ENCODE measurements at places on chromosomes 13 and 19.
A peak's percentile ranks its signal among the peaks of the same experiment; 100 is the strongest.

DNA sequence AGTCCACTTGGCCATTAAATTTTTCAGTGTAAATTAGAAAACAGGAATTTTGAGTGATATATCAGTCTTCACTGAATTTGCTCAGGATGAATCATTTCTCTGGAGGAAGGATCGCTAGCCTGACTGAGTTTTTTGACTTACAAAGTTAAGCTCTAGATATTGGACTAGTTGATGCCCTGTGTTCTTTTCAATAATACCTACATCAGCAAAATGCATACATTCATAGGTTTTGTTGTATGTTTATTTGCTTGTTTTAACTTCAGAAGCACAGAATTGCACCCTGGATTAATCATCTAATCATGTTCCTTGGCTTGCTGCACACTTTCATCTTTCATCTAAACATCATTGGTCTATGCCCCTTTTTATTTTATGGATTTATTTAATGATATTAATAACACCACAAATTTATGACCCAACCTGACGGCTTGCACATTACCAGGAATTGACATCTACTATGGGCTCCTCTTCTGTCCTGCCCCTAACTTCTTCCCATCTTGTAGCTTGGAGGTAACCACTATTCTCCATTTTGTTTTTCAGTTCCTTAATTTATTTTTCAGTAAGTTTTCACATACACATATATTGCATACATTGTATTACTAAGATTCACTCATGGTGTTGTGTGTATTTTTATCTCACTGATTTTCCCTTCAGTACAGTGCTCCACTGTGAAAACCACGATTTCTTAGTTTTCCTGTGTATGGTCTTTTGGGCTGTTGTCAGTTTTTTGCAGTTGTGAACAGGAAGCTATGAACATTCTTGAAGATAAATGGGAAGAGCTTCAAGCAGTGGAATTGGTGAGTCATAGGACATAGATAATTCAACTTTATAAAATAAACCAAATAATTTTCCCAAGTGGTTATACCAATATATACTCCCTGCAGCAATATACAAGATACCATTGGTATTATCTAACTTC, 23.3 kb downstream of the COMMD6 start:
- DNase-seq, result peak; percentile 44

GRCh38 chr13:80782441-80782840, 441.5 kb upstream of the SPRY2 start:
- no peak for DNase-seq

DNA sequence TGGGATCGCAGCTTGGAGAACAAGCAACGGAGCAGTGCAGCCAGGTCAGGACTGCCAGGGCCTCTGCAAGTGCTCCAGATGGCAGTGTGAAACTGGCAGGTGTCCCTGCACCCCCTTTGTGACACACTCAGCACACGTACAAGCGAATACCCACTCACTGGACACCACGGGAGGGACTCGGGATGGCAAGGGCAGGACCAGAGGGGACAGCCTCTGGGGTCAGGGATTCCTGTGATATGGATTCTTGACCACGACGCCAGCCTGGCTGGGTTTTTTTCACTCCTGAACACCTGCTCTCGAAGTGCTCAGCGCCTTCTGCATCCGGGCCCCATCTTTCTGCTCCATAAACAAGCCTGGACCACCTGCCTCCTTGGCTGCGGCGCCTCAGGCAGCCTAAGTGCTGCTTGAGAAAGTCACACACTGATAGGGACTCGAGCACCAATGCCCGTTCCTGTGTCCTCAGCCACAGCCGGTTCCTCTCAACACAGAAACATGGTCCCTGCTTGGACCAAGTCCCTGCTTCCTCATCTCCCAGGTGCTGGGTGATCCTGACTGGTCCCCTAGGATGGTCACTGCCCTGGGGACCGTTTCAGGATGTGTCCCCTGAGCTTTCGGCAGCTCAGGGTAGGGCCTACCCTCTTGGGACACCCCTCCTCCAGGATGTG, 22.0 kb downstream of the ELAVL1 start:
- no peak for DNase-seq

GRCh38 chr19:43474986-43475705, 9.7 kb upstream of the LYPD3 start:
- DNase-seq, result peak; percentile 81

DNA sequence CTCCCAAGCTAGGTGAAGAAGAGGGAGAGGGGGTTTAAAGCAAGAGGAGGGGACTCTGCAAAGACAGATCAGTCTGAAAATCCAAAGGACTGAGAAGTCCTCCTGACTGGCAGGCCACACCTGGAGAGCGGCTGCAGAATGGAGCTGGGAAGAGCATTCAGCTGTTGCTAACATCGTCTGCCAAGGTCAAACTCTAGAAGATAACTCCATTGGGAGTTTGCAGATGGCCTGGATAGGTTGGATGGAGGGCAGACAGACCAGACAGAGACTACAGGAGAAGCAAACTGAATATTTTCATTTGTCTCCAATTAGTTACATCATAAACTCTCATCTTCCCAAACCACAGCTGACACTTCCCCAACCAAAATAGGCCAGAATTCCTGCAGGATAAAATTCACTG, 19.9 kb upstream of the SHISA2 start:
- DNase-seq, result no peak

- peak; percentile 89 for DNase-seq
Observed at GRCh38 chr19:3132971-3133792, 2.7 kb upstream of the GNA15 start.

- DNase-seq, result no peak
Observed at GRCh38 chr13:50123002-50123401, 107.8 kb downstream of the KCNRG start.

GRCh38 chr13:99028890-99029289, 51.0 kb upstream of the DOCK9 start:
- no peak for DNase-seq

DNA sequence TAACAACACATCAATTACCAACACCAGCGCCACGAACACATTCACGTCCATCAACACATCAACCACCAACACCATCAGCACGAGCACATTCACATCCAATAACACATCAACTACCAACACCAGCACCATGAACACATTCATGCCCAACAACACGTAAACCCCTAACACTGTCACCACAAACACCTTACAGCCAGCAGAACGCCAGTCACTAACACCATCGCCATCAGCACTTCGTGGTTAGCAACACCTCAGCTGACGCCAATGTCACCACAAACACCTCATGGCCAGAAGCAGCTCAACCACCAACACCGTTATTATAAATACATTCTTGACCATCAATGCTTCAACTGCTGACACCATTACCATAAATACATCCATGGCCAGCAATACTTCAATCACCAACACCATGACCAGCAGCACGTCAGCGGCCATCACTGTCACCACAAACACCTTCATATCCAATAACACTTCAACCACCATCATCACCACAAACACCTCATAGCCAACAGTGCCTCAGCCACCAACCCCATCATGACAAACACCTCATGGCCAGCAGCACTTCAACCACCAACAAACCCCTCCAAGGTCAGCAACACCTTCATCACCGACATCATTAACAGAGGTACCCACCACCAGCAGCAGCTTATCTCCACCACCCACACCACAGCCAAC, 9.4 kb downstream of the FCER2 start:
- no peak for DNase-seq

DNA sequence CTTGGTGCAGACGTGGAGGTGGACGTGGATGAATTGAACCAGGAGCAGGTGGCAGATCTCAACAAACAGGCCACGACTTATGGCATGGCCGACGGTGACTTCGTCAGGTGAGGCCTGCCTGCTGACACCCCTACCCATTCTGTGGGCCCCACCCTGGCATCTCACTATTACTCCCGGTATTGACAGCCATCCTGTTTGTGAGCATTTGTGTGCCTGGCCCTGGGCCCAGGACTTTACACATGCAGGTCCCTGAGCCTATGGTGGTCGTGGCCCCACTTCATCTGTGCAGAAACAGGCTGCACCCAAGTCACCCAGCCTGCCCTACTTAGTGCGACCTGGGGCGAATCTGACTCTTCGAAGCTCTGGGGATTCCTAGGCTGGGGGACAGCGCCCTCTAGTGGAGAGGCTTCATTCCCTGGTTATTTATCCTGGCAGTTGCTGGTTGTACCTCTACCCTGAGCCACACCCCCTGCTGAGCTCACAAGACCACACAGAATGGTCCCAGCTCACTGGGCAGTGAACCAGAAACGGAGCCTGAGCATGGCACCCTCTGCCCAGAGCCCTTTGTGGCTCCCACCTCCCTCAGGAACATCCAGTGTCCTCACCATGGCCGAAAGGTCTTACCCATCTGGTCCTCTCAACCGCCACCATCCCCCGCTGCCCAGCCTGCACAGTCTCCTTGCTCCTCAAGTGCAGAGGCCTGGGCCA, 16.9 kb downstream of the ZNF296 start:
- peak; percentile 50 for DNase-seq

DNA sequence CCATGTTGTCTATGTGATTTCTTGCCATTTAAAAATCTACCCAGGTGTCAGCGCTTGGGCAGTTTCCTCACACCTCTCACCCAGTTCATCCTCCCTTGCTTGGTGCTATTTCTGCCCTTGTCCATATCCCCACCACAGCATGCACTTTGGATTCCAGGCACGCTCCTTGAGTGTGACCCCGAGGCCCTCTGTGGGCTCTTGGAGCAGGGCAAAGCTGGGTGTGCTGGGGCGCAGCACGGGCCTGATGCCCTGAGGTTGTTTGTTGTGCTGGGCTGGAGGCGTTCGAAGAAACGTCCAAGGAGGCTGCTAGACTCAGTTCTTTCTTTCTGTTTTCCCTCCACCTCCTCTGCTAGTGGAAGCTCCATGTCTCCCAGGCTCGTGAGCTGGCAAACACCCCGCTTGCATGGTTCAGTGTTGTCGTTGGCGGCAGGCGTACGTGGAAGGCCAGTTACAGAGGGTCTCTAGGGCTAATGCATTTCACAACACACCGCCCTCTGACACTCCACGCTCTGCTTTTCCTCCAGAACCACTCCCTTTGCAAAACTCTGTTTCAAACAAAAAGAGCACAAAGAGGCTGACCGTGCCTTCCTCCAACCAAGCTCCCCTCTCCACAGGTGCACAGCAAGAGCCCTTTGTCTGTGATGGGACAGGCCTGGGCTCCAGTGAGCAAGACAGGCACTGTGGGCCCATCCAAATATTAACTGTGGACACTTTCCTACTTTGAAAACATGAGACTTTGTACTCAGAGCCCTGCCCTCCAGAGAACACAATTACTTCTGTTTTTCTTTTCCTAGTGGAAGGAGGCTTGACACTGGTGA, 117.7 kb upstream of the GJB6 start:
- no peak for DNase-seq

DNA sequence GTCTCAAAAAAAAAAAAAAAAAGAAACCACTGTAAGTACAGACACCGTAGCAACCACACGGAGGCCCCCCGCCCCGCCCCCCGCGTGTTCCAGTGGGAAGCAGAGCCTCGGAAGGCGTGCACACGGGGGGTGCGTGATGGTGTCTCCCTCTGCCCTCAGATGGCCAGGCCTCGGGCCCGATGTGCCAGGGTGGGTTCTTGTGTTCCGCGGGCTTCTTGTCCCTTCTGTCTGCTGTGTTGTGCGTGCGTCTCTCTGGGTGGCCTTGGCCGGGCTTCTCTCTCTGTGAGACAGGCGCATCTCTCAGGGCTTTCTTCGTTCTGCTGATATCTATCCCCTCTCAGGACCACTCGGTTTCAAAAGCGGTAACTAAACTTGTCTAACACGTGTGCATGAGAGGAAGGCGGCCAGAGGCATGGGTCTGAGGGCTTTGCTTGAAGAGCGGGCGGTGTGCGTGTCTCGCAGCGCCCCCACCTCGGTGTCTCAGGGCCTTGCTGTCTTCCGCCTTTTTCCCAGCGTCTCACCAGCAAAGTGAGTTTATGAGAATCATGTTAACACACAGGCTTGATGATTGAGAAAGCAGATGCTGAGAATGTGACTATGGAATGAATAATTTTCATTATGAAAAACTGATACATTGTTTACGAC, 12.6 kb downstream of the ATP11A start:
- DNase-seq, result no peak

DNA sequence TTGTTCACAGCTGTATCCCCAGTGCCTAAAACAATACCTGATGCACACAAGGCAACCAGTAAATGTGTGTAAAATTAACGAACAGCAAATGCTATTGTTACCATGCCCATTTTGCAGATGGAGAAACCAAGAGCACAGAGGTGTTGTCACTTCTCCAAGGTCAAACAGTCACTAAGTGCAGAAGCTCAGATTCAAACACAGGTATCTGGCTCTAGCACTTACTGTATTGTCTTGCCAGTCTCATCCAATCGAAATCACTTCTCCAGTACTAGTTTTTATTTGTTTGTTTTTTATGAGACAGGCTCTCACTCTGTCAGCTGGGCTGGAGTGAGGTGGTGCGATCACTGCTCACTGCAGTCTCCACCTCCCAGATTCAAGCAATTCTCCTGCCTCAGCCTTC, 13.7 kb downstream of the PLD3 start:
- no peak for DNase-seq

DNA sequence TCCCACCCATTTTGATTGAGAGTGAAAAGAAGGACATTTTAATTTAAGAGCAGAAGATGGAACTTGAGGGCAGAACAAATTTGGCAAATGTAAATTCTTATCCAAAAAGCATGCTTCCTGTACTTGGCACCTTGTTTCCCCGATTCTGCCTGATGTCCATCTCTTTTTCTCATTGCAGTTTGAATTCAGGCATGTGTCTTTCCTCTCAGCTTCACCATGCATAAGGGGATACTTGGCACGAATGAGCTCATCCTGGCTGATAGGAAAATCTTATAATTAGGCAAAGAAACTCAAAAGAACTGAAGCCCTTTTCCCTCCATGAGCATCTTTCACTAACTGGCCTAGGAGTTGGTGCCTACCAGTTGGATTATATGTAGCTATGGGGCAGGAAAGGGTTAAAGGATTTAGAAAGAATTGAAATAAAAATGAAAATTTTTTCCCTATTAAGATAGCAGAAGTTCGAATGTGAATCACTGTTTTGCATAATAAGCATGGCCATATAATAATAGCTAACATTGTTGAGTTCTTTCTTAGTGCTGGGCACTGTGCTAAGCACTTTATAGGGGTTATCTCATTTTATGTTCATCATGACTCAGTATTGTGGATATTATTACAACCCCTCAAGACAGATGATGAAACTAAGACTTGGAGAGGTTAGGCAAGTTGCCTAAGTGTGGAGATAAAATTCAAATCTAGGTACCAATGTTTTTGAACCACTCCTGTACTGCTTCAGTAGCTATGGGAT, 386.6 kb downstream of the KCNRG start:
- DNase-seq, result no peak

DNA sequence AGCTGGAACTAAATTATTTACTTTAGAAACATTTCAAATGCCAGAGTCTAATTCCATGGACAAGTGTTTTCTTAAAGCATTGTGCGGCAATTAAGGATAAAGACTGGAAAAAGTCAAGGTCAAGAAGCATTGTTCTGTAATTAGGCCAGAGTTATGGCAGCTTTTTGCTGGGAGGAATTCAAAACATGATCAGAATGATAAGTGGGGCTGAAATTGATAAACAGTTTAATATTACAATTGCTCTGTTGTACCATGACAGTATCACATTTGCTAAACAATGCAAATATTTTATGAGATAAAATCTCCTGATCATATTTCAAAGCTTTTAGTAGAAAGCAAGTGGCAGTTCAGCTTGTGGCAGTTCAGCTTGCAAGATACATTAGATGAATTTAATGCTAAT, 513.7 kb downstream of the GPC6 start:
- no peak for DNase-seq
